ENCODE measurements at places on chromosomes 2 and 18.

DNA sequence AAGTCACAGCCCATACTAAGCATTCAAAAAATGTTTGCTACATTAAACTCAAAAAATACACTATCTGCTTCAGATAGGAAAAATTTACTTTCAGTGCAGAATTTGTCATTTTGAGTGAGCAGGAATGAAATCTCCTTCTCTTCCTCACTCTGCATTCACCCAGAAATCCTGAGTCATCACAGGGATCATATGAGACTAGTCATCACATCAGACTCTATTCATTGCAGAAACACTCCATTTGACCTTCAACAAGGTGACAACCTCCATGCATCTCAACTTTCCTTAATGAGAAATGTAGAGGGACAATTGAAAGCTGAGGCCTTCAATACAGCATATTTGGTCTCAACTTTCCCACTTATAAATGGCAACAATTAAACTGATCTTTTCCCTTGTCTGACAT, 130.4 kb upstream of the CYP26B1 start:
- no peak for DNase-seq

GRCh38 chr2:3429066-3429610, 49.6 kb downstream of the TRAPPC12 start:
- DNase-seq, result no peak

DNA sequence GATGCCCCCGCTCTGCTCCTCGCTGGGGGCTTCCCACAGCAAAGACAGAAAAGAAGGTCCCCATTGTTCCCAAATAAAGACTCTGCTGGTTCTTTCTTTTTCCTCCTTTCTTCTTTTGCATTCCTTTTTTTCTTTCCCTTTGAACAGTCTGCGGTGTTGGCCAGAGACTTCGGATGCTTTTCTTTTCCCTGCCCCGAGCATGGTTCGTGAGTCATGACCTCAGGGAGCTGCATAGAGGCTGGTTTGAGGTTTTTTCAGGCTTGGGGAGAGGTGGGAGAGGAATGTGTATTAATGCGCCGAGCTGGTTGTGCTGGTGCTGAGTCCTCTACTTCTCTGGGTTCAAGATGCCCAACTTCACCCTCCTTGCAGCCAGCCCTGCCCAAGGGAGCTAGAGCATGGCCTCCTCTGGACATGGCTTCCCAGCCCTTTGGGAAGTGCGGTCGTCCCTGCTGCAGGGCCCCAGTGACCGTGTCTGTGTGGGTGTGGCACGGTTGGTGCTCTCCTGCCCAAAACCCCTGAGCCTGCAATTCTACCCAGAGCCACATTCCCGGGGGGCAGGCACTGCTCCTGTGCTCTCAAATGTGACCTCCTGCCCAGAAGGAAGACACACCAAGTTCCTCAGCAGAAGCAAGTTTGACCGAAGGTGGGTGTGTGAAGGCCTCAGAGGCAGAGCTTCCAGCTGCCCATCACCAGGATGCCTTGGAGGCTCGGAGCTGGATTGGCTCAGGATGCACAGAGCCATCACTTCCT, 9.0 kb upstream of the ARHGEF4 start:
- DNase-seq, result no peak

- no peak for DNase-seq
Observed at GRCh38 chr2:223001797-223002175, 50.2 kb upstream of the KCNE4 start.

DNA sequence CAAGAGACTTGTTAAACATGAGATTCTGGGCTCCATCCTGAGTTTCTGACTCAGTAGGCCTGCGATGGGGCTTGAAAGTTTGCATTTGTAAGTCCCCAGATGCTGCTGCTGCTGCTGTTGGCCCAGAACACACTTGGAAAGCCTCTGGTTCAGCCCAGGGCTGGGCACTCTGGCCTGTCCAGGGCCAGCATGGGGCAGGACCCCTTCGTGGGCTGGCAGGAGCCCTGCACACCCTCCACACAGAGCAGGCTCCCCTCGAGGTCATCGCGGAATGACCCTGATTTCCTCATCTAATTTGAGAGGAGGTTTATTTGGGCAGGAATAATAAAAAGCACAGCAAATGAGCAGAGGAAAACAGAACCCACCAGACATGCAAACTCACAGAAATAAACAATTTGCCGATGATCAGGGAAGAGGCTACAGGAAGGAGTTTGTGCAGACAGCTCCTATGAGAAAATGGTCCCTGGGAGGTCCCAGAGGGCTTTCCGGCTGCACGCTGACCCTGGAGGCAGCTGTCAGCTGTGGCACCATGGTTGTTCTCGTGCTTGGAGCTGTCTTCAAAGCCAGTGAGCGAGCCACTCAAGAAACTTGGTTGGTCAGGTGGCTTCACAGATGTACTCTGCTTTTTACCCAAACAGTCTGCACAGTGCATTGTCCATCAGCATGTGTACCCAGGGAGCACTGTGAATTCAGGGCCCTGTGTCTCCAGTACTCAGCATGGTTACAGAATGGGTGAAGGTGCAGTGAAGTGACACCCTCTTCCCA, 119.3 kb downstream of the GLI2 start:
- DNase-seq, result no peak
